ENCODE measurements at places on chromosomes 5 and 9.
A peak's percentile ranks its signal among the peaks of the same experiment; 100 is the strongest.

- DNase-seq: no peak
Measured at GRCh38 chr5:177134697-177135225, 1.2 kb downstream of the NSD1 start.

- DNase-seq: no peak
Measured at GRCh38 chr5:16135506-16135905, 44.1 kb downstream of the MARCHF11 start.

- DNase-seq: peak; percentile 88
Measured at GRCh38 chr5:150143350-150144245, 12.0 kb downstream of the PDGFRB start.

DNA sequence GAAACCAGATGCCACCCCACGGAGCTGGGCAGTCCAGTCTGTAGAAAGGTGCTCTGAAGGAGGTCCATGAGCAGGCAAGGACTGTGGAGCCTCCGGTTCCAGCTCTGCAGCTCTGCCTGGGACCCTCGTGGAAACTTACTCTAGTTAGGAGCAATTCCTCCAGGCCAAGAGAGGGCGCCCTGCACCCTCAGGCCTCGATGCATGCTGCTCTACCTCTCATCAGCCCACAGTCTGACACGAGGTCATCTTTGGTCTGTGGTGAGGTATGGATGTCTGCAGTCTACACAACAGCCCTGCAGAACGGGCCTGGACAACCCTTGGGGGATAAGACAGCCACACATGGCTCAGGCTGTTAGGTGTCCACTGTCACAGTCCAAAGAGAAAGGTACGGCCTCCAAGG is 50.6 kb upstream of the UBTD2 start:
- DNase-seq: no peak

GRCh38 chr9:4128876-4129275 is 171.0 kb downstream of the GLIS3 start:
- no peak for DNase-seq

DNA sequence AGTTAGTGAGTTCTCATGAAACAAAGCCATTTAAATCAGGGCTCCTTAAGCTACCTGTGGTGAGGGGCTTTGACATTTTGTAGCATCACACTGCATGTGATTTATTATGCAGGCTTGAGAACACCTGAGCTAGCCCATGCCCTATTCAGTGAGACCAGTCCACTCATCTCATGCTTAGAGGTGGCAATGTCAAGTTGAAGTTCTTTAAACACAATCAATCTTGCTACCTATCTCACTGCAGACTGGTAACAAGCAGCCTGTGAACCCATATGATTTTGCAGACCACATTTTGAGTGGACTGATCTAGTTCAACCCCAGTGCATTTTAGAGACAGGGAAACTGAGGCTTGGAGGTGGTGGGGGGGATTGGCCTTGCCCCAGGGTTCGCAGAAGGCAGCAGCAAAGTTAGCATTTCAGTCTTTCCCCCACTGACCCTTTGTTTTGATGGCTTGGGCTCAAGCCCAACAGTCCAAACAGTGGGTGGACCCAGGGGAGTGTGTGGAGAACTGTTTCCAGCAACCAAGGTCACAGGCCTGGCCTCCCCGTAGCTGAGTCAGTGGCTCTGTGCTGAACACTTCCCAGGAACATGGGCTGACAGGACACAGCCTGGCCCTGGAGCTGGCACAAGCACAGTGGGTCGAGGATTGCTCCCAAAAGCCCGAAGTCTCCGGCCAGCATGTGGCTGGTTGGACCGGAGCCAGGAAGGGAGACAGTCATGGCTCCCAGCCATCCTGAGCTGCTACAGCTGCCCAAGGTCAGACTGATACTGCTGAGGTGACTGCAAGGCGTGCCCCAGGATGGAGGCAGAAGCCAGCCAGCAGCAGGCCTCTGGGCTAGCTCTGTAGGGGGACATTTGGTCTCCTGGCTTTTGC is 95.3 kb downstream of the RGS3 start:
- peak; percentile 66 for DNase-seq

DNA sequence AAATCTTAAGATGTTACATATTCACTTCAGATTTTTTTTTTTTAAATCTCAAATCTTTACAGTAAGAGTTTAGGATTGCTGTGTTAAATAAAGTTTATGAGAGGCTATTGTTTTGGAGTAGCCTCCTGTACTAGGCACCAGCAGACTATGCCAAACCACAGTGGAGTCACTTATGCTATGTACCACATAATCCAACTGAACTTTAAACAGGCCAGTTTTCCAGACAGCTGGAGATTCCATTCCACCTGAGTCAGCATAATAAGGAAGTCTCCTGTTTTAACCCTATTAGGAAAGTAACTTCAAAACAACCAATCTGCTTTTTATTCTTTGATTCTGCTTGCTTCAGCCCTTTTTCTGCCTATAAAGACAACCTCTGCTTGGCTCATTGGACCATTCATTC is 205.2 kb downstream of the CSNK1G3 start:
- no peak for DNase-seq

GRCh38 chr9:18009902-18010301 is 431.0 kb downstream of the SH3GL2 start:
- DNase-seq: no peak

DNA sequence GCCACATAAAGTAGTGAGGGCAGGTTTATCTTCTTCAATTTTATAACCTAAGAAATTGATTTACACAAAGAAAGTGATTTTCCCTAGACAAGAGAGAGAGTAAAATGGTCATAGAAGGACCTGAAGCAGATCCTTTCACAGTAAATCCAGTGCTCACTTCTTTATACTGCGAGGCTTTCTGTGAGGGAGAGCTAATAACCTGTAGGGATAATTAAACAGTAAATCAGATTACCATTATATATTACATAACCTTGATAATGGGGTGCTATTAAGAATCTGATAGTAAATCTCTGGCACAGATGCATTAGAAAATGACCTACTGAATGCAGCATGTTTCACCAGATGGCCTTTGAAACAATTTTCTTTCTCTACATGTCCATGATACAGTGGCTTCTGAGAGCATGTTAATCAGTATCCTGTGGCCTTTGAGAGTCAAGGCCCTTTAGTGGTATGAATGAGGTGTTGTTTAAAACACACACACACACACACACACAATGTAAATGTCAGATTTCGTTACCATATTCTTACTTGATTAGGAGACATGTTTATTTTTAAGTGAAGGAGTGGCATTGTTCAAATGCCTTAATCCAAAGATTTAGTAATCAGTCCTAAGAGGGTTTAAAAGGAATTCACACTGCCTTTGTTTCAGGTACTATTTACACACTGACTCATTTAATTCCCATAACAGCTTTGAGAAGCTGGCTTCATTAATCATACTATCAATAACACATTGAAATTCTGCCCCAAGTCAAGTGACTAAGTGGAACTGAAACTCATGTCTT is 124.7 kb downstream of the ALDH1A1 start:
- no peak for DNase-seq

DNA sequence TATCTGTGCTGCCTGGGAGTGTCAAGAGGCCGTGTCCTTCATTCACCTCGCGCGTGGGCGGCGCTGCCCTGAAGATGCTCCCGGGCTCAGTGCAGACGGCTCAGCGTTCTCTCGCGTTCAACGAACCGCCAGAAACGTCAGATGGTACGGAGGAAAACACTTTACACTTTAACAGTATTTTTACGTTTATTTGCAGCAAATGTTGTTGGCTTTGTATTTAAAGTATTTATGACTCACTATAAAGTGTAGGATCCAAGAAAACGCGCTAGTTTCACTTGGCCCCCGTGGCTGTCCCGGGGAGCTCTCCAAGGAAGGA is 544 bp upstream of the ERCC6L2 start:
- peak; percentile 75 for DNase-seq

GRCh38 chr5:133141746-133142145 is 89.9 kb downstream of the HSPA4 start:
- no peak for DNase-seq

- DNase-seq: peak; percentile 58
Measured at GRCh38 chr5:168409591-168410458, 76.4 kb upstream of the RARS1 start.

- no peak for DNase-seq
Measured at GRCh38 chr5:5751987-5752386, 329.5 kb downstream of the ICE1 start.

- no peak for DNase-seq
Measured at GRCh38 chr5:170941788-170942187, 80.0 kb downstream of the RANBP17 start.

GRCh38 chr9:21392270-21392669 is 7.1 kb upstream of the IFNA2 start:
- DNase-seq: no peak

GRCh38 chr9:89532478-89532877 is 34.6 kb upstream of the SEMA4D start:
- DNase-seq: no peak

GRCh38 chr5:172816925-172817562 is 17.0 kb upstream of the ERGIC1 start:
- no peak for DNase-seq

Data from sciatic nerve (tissue), 2 donors.